Stomach (tissue), 19 donors: ENCODE measurements at places on chromosomes 2 and 18. TPM values are rescaled to one million over a fixed set of nuclear protein-coding genes. Genes with fewer than 3 reads are reported as not detected.

The CD8B gene
- total RNA-seq: 2.2 TPM

The STPG4 gene
- not detected for total RNA-seq

The SERPINB11 gene
- not detected for total RNA-seq

The NEURL3 gene
- 12.7 TPM for total RNA-seq

The SCG2 gene
- total RNA-seq: 1.2 TPM

The IL36A gene
- not detected for total RNA-seq

The KYNU gene
- total RNA-seq: not detected

The ASTL gene
- total RNA-seq: not detected

The C2orf80 gene
- not detected for total RNA-seq

The HOXD12 gene
- total RNA-seq: not detected

The TOGARAM2 gene
- 1.1 TPM for total RNA-seq

The SCYGR4 gene
- total RNA-seq: not detected

The OSR1 gene
- 10.7 TPM for total RNA-seq

The CRYGC gene
- total RNA-seq: not detected

The C1QL2 gene
- not detected for total RNA-seq

The RRM2 gene
- total RNA-seq: 13.6 TPM

The PAX3 gene
- not detected for total RNA-seq

The SP5 gene
- 5.8 TPM for total RNA-seq

The SKOR2 gene
- not detected for total RNA-seq

The DNAJC5G gene
- total RNA-seq: not detected

The RFTN2 gene
- 0.58 TPM for total RNA-seq

The BUB1 gene
- total RNA-seq: 0.29 TPM
